ENCODE measurements at places on chromosomes 11 and 22.

GRCh38 chr22:48210198-48210580 lies 1447.7 kb downstream of the TBC1D22A start:
- DNase-seq, result no peak

DNA sequence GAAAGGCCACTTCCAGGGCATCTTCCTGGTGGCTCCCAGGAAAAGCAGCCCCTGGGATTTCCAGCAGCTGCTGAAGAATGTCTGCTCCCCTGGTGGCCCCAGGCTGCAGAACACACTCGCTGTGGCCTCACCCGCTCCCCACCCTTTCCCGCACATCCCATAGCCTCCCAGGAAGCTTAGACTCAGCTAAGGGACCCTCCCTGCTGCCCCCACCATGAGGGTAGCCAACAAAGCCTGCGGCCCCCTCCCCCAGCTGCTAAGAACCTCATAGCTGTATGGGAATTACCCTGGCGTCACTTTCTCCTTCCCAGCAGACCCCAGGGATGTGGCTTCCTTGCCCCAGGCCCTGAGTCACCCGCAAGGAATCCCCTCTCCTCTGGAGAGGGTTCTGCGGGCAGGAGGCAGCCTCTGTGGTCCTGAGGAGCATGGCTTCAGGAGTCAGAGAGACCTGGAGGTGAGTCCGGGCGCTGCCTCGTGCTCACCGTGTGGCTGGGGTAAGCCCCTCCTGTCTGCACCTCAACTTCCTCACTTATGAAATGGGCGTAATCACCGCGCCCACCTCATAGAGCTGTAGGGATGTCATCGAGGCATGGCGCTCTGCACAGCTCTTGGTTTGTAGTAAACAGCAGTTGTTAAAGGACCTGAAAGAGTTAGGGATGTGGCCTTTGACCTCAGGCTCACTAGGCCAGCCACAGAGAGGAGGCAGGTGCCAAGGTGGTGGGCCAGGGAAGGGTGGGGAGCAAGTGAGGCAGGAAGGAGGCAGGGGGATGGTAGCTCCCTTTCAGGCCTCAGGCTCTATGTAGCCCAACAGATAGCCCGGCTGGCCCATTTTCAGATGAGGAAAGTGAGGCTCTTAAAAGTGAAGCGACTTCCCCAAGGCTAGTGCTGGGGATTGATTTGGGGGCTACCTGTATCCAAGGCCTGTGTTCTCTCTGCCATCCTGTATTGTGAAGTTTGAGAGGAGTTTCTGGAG lies 71.2 kb downstream of the LRRC32 start:
- DNase-seq, result no peak

GRCh38 chr22:46031965-46032851 lies 55.2 kb upstream of the WNT7B start:
- DNase-seq, result no peak

DNA sequence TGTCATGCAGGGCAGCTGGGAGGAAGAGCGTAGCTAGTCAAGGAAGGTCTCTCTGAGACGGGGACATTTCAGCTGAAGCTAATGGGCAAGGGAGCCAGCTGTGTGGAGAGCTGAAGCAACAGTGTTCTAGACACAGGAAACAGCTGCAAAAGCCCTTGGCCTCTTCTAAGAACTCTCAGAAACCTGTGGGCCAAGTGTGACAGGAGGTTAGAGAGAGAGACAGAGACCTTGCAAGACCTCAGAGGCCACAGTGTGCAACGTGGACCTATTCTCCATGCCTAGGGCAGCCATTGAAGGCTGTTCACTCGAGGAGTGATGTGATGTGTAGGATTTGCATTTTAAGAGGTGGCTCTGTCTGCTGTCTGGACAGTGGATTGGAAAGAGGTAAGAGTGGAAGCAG lies 48.7 kb upstream of the TNRC6B start:
- DNase-seq, result no peak

GRCh38 chr11:40387240-40387980 lies 1072.0 kb downstream of the LRRC4C start:
- DNase-seq, result no peak

- no peak for DNase-seq
Observed at GRCh38 chr11:35838071-35838470, 105.8 kb upstream of the LDLRAD3 start.

DNA sequence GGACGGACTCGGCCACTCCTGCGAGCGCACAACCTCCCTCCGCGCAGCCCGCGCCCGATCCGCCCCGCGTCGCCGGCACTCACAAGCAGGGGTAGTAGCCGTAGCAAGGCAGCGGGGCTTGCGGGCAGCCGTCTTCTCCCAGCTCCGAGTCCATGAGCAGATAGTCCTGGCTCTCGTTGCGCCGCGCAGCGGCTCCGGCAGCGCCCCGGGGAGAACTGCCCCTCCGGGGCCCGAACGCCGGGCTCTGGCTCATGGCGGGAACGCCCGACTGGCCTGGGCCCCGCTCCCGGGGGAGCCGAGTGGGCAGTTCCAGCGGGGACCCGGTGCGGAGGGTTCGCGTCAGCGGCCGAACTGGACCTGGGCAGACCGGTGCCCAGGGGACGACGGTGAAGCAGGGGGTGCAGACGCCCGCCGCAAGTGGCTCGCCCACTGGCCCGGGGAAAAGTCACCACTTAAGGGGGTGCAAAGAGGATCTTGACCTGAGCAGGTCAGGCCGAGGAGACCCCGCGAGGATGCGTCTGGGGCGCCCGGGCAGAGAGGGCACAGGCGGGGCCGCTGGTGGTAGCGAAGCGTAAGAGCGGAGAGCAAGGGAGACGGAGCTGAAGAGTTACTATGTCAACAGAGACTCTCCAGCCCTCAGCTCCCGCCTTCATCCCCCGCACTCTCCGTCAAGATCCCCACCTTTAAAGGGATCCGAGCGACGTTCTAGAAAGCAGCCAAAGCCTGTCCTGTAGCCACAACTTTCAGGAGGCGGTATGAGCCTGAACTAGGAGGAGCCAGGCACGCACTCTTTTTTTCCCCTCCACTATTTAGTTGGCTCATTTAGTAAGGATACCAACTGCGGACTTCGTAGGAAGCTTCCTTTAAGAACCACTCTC lies at the start of gene TRPC6:
Gene TRPC6, minus strand, starts transcription at position 757 of the 878 bp plus-strand sequence. Its CDS starts 504 bp downstream, at position 253.
- DNase-seq, result no peak

- DNase-seq, result no peak
Observed at GRCh38 chr22:43627485-43628213, 184.5 kb downstream of the EFCAB6 start.

DNA sequence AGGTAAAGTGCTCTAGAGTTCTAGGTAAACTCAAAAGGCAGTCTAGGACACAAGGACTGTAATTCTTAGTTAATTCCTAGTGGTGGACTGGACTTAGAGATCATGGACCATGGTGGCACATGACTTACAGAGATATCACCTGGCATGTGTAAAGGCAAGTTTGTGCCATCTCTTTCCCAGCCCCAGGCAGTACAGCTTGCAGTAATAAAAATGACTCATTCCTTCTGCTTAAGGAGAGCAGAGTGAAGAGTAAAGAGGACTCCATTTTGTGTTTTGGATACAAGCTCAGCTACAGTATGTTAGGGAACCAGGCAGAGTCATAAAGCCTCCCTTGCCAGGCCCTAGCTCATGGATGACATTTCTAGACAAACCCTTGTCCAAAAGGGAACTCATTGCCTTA lies 629.9 kb downstream of the JRKL start:
- DNase-seq, result no peak

DNA sequence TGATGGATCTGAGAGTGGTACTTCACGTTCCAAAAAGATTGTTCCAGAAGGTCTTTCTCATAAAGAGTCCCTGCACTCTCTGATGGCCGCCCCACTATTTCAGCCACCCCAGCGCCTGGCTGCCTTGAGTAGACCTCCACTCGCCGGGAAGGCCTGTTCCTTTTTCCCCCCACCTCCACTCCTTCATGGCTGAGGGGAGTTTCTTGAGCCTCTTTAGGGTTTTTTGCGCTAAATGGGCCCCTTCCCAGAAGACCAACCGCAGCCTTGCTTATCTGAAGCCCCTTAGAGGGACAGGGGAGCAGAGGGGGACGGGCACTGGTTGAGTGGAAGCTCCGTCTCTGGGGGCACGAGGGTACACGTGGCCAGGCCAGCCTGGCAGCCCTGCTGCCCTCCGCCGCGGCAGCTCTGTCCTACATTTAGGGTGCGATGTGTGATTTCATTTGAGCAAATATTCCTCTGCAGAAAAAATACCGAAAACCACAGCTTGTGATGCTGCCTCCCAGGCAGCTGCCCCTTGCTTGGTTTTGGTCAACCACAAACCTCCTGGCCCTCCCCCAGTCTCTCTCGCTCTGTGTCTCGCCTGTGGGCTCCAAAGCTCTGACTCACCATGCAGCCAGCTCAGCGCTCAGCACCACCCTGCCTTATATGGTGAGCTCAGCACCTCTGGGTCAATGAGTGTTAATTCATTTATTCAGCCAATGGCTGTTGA lies 88.7 kb downstream of the TP53I11 start:
- no peak for DNase-seq

- no peak for DNase-seq
Observed at GRCh38 chr11:62539238-62539925, 7.2 kb downstream of the AHNAK start.

GRCh38 chr11:16456366-16456765 lies 100.0 kb upstream of the SOX6 start:
- DNase-seq, result no peak

DNA sequence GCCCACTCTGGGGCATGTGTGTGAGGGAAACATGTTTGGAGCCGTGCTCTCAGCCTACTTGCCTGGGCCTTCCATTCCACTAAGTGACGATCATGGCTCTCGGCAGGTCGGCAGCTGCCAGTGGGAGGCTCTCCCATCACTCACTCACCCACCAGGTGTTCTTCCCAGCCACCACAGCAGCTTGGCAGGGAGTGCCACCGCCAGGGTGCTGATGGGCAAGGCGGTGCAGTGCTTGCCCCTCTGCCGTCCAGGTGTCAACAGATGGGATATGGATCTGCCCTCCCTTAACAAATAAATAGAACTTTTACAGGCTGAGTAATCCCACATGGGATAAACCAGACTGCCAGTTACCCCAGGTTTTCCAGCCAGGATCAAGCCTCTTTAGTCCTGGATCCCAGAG lies 205.5 kb upstream of the TMEM45B start:
- no peak for DNase-seq

DNA sequence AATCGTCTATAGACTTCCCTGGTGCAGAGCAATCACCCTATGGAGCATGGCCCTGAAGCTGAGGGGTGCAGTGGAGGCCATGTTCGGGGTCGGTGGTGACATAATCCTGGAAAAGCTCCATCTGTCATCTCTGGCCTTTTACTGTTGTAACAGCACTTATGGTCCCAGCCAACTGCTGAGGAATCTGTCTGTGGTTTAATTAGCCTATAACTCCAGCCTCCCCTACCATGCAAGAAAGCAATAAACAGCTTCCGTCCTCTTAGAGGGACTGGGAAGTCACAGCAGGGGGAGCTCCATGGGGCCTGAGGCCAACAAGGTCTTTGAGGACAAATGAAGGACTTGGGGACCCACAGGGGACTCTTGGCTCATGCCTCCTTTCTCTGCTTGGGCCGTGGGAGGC lies 159.1 kb upstream of the NECTIN1 start:
- no peak for DNase-seq

DNA sequence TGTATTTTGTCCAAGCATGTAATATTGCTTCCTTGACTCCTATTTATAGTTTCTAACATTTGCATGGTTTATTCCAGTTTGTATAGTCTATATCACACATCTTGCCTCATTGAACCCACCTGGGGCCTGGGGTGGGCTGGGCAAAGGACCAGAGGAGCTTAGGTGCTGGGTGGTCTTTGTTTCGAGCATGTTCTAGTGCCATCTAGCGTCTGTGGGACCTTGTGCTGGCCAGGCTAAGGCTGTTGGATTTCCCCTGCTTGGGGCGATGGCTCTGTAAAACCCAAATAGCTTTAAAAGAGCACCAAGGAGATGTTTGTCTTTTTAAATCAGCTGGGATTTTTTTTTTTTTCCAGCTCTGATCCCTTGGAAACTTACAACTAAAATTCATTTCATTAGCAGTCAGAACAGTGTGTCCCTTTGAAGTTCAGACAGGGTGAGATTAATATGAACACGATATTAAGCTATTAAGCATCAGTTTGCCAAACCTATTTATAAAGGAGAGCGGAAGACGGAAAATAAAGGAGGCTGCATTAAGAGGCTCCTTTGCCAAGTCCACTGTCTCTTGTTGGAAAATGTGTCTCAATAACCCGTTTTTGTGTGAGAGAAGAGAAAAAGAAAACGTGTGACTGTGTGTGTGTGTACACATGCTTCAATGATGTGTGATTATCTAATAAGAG lies 157.4 kb downstream of the COMMD9 start:
- no peak for DNase-seq

DNA sequence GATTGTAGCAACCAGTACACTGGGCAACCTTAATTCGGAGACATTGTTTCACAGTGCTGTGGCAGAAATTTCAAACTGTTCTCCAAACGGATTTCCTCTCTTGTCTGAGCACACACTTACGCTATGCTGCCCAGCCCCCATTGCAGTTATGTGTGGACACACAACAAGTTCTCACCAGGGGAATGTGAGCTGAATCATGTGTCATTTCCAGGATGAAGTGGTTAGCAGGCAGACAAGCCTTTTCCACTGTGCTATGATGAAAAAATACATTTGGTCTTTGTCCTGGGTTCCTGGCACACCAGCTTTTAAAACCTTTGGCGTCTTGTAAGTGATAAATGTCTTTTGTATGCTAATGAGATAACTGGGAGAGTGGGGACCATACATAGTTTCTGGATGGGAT lies 46.9 kb upstream of the SYT9 start:
- DNase-seq, result no peak

- DNase-seq, result no peak
Observed at GRCh38 chr22:29925402-29925801, 42.4 kb downstream of the MTMR3 start.

DNA sequence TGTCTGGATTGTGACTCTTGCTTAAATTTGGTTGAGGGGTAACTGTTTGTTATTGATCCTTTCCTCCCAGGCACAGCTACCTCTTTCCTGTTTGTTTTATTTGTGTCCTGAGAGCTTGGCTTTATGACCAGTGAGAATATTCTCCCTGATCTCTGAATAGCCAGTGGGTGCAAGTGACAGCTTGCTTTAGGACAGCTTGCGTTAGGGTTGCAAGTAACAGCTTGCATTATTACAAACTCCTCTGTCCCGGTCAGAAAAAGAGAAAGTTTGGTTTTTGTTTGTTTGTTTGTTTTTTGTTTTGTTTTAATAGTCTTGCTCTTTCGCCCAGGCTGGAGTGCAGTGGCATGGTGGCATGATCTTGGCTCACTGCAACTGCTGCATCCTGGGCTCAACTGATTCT lies 3.3 kb upstream of the KLHL22 start:
- DNase-seq, result no peak

GRCh38 chr11:1507381-1508140 lies 21.0 kb upstream of the MOB2 start:
- DNase-seq, result no peak

DNA sequence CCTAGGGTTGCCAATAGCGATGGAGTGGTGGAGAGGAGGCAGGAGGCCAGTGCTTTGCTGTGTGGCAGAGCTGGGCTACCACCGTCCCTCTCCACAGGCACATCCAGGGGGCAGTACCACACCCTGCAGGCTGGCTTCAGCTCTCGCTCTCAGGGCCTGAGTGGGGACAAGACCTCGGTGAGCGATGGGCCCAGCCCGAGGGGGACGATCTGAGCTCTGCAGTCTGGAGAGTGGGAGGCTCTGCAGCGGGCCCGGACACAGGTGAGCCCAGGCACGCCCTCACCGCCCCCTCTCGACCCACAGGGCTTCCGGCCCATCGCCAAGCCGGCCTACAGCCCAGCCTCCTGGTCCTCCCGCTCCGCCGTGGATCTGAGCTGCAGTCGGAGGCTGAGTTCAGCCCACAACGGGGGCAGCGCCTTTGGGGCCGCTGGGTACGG lies 2.5 kb downstream of the PKP3 start:
- DNase-seq, result no peak

- no peak for DNase-seq
Observed at GRCh38 chr22:39313258-39314001, 6.0 kb downstream of the RPL3 start.

Data from effector CD8-positive, alpha-beta T cell (primary cell).